ENCODE measurements at places on chromosomes 12 and 14. TPM values are rescaled to one million over a fixed set of nuclear protein-coding genes. Genes with fewer than 3 reads are reported as not detected.

LAG3 gene
- 0.26 TPM for total RNA-seq

ACAD10 gene
- total RNA-seq = 16.2 TPM

CCDC91 gene
- 47.6 TPM for total RNA-seq

PZP gene
- not detected for total RNA-seq

MYO1A gene
- 0.26 TPM for total RNA-seq

RNFT2 gene
- 2.3 TPM for total RNA-seq

GLI1 gene
- total RNA-seq = 2.0 TPM

PTGER2 gene
- 30.0 TPM for total RNA-seq

CIDEB gene
- 0.51 TPM for total RNA-seq

REC8 gene
- total RNA-seq = 1.8 TPM

B4GALNT3 gene
- total RNA-seq = not detected

PDZRN4 gene
- total RNA-seq = not detected

FLRT2 gene
- total RNA-seq = 14.5 TPM

TAS2R9 gene
- total RNA-seq = not detected

CLMN gene
- total RNA-seq = 0.83 TPM

SMIM41 gene
- total RNA-seq = 2.0 TPM

CAPZA3 gene
- total RNA-seq = not detected

KIF26A gene
- 2.0 TPM for total RNA-seq

ATF1 gene
- 36.0 TPM for total RNA-seq

LBHD2 gene
- not detected for total RNA-seq

All from fibroblast of lung (primary cell).